ENCODE measurements at places on chromosomes 4 and X.

DNA sequence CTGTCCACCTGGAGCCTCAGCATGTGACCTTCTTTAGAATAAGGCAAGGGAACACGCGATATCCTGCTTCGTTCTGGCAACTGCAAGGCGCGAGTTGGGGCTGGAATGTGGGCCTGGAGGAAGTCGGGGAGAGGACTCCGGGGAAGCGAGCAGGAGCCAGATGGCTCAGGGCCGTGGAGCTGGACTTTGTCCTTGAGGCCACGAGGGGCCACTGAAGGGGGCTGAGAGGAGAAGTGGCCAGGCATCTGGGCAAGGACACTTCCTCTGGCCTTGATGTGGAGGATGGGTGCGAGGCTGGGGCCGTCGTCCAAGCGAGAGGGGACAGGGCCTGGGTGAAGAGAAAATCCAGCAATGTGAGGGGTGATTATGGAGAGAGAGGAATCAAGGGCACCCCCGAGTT lies 12.2 kb upstream of the DUSP9 start:
- no peak for DNase-seq

DNA sequence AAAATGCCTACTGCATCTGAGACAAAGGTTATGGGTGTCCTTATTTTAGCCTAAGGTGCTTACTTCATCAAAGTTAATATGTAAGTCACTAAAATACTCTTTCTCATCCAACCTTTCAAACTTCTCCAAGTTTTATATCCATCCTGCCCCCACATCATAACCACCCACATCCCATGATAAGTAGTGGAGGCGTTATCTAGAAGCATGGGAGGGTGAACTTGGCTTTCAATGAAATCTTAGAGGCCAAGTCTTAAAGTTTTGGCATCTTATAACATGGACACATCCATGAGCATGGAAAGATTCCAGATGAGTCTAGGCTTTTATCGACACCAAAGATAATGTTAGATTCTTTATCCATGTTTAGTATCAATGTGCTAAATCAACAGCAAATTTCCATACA lies 22.9 kb upstream of the SEC24D start:
- no peak for DNase-seq

GRCh38 chr4:162787120-162787519 lies 379.6 kb downstream of the NAF1 start:
- no peak for DNase-seq

- peak; percentile 77 for DNase-seq
Observed at GRCh38 chrX:53281321-53281822, at the start of gene IQSEC2. TSS of gene IQSEC2 (minus strand) at chrX:53281584.
